ENCODE measurements at places on chromosomes 6 and 20. TPM values are rescaled to one million over a fixed set of nuclear protein-coding genes. Genes with fewer than 3 reads are reported as not detected.

GRCh38 chr20:52454660-52455059 lies 263.1 kb upstream of the ZFP64 start:
- DNase-seq: no peak
- H3K27me3 ChIP-seq: peaks cover 2% of the 10 kb centered on the region

GRCh38 chr6:41092421-41093140 lies 19.8 kb downstream of the NFYA start:
- H3K4me1 ChIP-seq: no peaks in the 10 kb centered on the region
- H3K27ac ChIP-seq: no peak overlapping the region
- DNase-seq: no peak
- H3K27me3 ChIP-seq: no peaks in the 10 kb centered on the region
- H3K4me3 ChIP-seq: no peak overlapping the region

- no peak overlapping the region for H3K27ac ChIP-seq
- no peak for DNase-seq
- H3K4me3 ChIP-seq: no peak overlapping the region
- H3K27me3 ChIP-seq: no peaks in the 10 kb centered on the region
Measured at GRCh38 chr6:37303891-37304503, 46.1 kb upstream of the TMEM217 start.

DNA sequence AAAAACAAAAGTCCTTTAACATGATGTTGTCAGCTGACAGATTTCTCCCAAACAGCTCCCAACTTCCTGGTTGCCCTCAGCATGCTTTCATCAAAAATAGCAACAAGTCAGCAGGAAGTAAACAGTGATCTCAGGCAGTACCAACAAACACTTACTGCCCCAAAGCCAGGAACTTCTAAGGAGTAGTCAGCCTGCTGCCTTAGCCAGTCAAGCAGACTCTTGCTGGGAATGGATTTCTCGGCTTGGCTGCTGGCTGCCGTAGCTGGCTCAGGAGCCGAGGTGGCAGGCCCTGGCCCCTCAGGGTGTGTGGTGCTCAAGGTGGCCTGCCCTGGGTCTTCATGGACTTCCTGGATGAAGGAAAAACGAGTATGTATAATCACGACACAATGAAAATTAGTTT lies 46.6 kb upstream of the EMILIN3 start:
- H3K4me1 ChIP-seq: peaks cover 16% of the 10 kb centered on the region
- no peak overlapping the region for H3K4me3 ChIP-seq
- no peak for DNase-seq
- no peaks in the 10 kb centered on the region for H3K27me3 ChIP-seq
- no peak overlapping the region for H3K27ac ChIP-seq

GRCh38 chr6:162157167-162157870 lies 570.2 kb downstream of the PRKN start:
- no peak for DNase-seq
- H3K4me1 ChIP-seq: no peaks in the 10 kb centered on the region
- no peaks in the 10 kb centered on the region for H3K27me3 ChIP-seq
- H3K4me3 ChIP-seq: no peak overlapping the region
- no peak overlapping the region for H3K27ac ChIP-seq

Gene BEND6
- not detected for total RNA-seq
